ENCODE measurements at places on chromosomes 2 and 18. TPM values are rescaled to one million over a fixed set of nuclear protein-coding genes. Genes with fewer than 3 reads are reported as not detected.

DNA sequence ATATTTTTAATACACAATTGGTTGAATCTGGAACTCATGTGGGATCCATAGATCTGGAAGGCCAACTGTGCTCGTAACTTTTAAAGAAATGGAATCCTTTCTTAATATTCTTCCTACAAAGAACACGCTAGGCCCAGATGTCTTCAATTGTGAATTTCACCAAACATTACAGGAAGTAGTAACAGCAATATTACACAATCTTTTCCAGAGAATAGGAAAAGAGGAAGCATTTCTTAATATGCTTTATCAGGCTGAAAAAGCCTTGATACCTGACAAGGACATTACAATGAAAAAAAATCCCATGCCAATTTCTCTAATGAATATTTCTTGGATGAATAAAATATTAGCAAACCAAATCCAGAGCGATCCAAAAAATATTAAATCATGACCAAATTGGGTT lies 80.3 kb upstream of the HAAO start:
- DNase-seq, result no peak

GRCh38 chr2:146852661-146853060 lies 992.2 kb upstream of the ACVR2A start:
- no peak for DNase-seq

- no peak for DNase-seq
These were observed 97.6 kb upstream of the PPP1CB start for GRCh38 chr2:28653892-28654662.

- DNase-seq, result no peak
These were observed 100.6 kb downstream of the MSH2 start for GRCh38 chr2:47503481-47504070.

DNA sequence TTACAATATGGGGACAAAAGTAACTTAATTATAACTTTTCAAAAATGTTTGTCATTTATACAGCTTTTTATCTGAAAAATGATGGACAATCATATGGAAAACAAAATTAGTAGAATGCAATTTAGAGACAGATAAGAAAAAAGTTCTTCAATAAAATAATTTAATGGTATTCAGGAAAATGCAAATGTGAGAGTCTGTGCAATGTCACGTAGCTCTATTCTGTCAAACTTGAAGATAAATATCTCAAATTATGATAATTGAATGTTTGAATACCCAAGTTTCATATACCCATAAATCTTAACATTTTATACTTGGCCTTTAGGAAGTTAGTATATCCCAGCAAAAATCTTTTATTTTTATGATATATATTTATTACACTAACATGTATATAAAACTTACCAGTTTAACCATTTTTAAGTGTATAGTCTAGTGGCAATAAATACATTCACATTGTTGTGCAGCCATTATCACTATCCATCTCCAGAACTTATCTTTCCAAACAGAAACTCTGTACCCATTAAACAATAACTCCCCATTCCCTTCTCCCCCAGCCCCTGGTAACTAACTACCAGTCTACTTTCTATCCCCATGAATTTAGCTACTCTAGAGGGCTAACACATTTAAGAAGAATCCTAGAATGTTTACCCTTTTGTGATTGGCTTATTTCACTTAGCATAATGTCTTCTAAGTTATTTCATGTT lies 311.5 kb downstream of the SOCS6 start:
- no peak for DNase-seq

DNA sequence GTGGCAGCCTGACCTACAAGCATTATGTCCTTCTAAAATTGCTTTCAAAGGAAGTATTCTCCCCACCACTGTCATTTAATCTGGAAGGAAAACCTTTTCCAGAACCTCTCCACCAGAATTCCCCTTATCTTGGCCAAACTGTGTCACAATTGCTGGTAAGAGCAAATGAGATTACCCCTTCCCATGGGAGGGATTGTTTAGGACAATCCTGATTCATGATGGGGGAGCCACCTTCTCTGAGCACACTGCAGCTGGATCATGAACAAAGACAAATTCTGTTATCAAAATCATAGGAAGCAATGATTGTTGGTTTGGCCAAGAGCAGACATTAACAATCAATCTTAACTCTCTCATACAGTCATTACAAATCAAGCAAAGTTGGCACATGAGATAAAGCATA lies 18.1 kb upstream of the ATOH8 start:
- DNase-seq, result no peak

GRCh38 chr2:47026748-47027534 lies 111.3 kb upstream of the MCFD2 start:
- DNase-seq, result no peak

DNA sequence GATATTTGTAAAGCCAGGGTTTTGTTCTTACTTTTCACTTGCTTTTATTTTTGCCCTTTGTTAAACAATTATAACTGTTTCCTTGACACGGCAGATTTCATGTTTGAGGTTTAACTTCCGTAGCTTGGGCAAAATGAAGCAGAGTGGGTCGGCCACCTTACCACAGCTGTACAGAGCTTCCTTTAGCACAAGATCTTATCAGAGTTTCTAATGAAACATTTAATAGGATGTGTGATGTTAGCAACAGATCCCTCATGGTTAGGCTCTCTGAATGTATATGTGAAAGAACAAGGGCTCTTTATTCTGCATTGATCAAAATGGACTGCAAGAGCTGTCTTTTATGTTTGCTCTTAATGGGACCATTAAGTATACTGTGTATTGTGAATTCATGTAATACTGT lies 22.3 kb downstream of the RNF125 start:
- no peak for DNase-seq

DNA sequence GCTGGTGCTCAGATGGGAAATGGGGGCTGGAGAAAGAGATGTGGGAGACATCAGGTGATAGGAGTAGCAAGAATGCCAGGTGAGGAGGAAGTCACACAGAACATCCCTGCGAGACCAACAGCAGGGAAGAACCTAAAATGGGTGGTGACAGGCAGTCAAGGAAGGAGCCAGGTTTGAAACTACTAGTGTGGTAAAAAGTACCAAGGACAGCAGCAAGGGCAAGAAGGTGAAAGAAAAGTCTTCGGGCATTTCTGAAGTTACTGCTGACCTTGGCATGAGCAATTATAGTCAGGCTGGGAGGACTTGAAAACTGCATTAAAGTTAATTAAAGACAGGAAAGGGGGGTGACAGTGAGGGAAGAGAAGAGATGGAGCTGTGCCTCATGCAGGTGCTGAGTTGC lies 410.4 kb downstream of the RAD51AP2 start:
- DNase-seq, result no peak

- no peak for DNase-seq
These were observed 191.0 kb upstream of the TCF4 start for GRCh38 chr18:55778788-55779690.

- DNase-seq, result no peak
These were observed 56.8 kb downstream of the NXPH2 start for GRCh38 chr2:138723196-138723987.

Gene C2orf78
- total RNA-seq, result not detected

Gene IL1RL1
- total RNA-seq, result 3.8 TPM

Gene HSPE1
- total RNA-seq, result 60.4 TPM

Gene NR4A2
- 62.1 TPM for total RNA-seq

Gene MFSD2B
- 0.67 TPM for total RNA-seq

Gene SS18
- 82.8 TPM for total RNA-seq

Gene SGPP2
- total RNA-seq, result 0.53 TPM

Gene PFN4
- 1.5 TPM for total RNA-seq

Gene VAPA
- total RNA-seq, result 184 TPM

Gene ANKRD30B
- 17.2 TPM for total RNA-seq

Gene LINC00305
- total RNA-seq, result not detected

Gene EFEMP1
- total RNA-seq, result 139 TPM
